ENCODE measurements at places on chromosomes 13 and 19.

DNA sequence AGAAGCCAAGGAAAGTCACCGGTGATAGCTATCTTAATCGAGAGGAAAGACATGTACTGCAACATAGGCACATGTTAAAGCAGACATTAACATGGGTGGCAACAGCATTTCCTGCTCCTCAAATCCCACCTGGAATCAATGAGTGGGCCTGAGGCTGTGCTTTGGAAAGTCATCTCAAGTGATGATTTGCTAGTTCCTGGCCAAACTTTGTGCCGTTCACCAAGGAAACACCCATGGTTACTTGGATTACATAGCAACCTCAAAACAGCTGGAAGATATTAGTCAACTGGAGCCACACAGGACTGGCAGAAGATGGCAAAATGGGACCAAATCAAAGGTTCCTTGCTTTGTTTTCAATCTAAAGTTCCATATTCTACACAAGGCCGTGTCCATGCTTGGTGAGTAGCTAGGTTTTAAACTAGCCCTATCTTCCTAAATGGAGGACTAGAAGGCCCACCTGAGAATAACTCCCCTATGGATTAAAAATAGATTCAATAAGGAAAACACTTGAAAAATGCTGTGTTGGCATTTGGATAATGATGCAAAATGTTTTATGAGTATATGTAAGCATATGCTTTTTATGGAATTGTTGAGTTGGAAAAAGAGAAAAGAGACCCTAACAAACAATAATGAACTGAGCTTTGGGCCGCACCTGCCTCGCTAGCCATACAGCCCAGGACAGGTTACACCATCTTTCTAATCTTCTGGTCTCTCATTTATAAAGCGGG lies 144.5 kb downstream of the RGCC start:
- DNase-seq, result no peak

- DNase-seq, result no peak
These were observed 26.5 kb downstream of the CD177 start for GRCh38 chr19:43380008-43380407.

DNA sequence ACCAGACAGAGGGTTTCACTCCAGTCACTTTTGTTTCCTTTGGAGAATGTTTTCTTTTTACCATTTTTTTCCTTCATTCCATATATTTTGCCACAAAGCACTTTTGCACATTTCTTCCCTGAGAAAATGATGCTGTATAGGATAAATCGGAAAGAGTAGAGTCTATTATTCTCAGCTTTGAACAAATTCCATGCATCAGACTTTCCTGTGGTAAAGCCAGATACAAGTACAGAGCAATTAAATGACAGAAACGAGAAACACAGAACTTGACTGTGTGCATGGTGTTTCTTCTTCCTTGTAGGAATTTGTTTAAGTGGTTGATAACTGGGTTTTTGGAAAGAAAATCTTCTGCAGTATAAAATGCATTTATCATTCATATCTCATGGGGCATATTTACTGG lies 107.4 kb upstream of the CSNK1A1L start:
- no peak for DNase-seq

DNA sequence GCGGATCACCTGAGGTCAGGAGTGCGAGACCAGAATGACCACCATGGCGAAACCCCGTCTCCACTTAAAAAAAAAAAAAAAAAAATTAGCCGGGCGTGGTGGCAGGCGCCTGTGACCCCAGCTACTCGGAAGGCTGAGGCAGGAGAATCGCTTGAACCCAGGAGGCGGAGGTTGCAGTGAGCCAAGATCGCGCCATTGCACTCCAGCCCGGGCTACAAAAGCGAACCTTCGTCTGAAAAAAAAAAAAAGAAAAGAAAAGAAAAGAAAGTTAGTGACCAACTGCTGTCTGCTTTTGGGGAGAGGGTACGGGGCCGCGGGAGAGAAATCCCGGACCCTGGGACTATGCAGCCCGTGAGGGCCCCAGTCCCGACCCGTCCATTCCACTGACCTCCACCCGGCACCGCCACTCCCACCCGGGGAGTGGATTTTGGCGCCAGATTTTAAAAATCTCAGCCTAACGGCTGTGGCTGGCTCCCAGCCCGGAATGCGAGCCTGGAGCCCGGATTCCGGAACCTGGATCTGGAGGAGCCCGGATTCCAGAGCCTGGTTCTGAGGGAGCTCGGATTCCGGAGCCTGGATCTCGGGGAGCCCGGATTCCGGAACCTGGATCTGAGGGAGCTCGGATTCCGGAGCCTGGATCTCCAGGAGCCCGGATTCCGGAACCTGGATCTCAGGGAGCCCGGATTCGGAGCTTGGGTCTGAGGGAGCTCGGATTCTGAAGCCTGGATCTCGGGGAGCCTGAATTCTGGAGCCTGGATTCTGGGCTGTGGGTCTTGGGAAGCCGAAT lies 6.1 kb upstream of the LMNB2 start:
- no peak for DNase-seq

DNA sequence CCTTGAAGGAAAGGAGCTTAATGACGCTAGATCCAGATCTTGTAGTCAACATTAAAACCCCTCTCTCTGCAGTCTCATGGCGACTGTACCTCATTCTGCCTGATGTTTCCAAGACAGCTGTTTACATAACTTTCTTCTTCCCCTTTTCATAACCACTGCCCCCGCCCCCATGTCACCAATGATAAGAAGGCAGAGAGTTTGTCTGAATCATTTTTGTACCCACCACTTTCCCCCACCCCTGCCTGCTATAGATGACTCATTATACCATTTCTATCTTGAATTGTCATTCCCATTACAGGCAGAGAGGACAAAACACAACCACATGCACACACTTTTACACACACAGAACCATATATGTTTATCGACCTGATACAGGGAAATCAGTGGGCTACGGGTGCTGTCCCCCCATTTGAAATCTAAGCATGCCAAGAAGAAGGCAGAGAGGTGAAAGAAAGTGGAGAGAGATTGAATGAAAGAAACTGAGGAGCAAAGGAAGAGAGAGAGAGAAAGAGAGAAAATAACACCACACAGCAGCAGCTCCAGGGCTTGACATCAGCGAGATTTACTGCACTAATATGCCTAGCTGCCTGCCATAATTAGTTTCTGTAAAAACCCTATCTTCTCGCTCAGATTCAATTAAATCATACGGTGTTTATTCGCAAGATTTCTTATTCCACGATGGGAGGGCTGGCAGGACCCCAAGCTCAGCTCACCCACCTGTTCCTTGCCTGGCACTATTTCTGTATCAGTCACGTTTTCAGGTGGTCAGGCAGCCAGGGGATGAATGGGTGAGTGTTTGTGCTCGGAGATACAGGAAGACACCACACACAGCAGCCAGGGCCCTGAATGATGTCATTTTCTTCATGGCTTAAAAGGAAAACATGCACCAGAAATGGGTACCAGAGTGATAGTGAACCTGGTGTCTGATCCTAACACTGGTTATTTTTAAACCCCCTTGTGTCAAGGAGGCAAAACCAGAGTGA lies 114.3 kb upstream of the SERP2 start:
- no peak for DNase-seq

DNA sequence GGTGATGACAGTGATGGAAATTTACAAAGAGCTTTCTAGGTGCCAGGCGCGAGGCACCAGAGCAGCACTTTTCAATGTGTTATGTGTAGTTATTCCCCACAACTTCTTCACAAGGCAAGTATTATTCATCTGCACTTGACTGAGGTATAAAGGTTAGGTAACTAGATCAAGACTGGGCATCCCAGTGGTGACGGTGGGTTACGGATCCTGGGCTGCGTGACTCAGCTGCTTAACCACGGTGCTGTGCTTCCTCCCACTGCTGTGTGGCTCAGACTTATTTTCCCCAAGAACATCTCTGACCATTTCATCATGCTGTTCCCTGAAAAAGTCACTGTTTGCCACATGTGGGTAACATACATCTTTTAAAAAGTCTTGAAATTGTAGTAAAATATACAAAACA lies 19.3 kb downstream of the EDDM13 start:
- no peak for DNase-seq

- no peak for DNase-seq
These were observed 16.6 kb downstream of the DDX39A start for GRCh38 chr19:14402332-14403144.

- DNase-seq, result peak; percentile 35
These were observed 45.8 kb downstream of the TGDS start for GRCh38 chr13:94550062-94550738.

DNA sequence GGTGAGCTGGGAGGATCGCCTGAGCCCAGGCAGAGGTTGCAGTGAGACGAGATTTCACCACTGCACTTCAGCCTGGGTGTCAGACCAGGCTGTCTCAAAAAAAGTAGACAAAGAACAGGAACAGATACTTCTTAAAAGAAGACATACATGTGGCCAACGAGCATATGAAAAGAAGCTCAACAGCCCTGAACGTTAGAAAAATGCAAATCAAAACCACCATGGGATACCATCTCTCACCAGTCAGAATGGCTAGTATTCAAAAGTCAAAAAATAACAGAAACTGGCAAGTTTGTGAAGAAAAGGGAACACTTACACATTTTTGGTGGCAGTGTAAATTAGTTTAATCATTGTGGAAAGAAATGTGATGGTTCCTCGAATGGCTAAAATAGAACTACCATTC lies 3.0 kb upstream of the LGALS14 start:
- no peak for DNase-seq

DNA sequence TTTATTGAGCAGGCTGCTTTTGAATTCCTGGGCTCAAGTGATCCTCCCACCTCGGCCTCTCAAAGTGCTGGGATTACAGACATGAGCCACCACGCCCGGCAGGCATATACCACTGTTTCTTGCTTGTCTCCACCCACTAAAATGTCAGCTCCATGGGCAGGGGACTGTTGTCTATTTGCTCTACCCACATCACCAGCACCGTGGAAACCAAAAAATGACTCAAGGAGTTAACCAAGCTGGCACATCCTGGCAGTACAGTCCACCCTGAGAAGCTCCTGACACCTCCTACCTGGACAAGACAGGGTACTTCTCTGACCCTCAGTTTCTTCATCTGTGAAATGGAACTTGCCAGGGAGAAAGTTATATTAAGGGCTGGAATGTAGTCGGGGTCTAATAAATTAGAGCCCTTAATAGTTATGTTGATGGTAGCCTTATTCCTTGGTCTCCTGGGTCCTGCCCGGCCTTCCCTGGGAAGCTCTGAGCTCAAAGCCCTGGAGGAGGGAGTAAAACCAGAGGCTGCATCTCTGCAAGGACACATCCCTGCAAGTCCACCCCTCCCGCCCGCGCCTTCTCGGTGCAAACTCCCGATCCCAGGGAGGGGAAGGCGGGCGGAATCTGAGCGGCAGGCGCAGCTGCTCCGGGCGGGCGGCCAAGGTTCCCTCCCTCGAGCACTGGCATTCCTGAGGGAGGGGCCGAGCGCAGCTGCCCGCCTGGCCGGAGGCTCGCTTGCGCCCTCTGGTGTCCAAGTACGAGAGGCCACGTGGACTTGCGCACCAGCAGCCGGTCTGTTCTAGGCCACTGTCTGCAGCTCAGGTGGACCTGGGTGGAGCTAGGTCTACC lies 14.1 kb downstream of the RDH8 start:
- peak; percentile 84 for DNase-seq

DNA sequence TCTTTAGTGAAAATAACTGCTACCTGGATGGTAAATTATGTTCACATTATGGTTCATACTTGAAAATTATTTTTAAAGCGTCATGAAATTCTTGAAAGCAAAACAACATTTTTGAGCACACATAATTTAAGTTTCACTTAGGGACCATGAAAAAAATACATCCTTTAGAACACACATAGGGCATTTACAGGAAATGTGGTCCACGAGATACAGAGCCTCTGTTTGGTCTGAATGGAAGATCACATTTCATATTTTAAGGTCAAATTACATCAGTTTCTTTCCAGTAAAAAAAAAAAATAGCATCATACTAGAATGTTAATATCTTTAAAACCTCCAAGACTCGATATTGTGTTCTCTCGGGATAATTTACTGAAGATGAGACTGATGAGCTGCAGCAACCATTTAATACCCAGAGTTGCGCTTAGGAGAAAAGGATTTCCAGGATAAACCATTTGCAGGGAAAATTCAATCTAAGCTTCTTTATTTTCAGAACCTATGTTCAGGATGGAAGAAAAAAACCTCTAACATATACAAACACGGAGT lies 720.7 kb downstream of the DIAPH3 start:
- DNase-seq, result no peak

- no peak for DNase-seq
These were observed 56.2 kb downstream of the ABCC4 start for GRCh38 chr13:95245071-95245470.

DNA sequence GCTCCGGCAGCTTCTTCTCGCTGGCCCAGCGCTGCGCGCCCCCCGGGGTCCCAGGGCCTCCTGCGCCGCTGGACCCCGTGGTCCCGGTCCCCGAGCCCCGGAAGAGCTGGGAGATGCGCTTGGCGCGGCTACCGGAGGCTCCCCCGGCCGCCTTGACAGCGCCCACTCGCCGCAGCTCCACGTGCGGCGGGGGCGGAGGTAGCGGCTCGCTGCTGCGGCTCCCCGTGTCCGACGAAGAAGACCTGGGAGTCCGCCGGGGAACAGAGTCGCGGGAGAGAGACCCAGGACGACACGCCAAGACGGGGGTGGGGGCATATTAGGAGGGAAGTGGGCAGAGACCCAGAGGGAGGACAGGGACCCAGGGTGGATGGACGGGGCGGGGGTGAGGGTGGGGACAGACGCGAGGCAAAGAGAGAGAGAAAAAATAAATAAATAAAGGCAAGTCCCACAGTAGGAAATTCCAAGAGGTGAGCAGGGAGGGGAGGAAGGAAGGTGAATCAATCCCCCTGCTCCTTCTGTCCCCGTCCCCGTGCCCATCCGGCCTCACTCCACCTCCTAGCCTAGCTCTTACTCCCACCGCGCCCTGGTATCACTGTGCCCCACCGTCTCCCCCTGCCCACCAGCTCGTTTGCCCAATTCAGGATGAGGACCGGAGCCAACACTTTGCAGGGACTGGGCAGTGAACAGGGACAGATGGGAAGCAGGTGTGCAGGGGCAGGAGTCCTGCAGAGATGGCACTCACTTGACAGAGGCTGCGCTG lies 826 bp downstream of the RASIP1 start:
- no peak for DNase-seq

DNA sequence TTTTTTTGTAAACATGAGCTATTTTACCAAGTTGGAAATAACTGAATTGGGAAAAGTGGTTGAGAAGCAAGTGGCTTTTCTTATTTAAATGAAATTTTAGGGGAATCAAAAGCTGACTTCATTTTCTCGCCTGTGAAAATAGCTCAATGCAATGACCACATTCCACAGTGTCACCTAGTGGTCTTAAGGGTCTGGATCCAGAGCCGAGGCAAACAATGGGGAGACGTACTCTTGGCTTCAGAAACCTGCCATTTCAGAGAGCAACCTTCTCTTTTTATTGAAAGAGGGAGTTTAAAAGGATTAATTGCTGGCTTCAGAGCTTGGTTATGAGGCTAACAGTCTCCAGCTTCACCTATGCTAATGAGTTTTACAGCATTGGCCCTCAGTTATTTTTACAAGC lies 39.7 kb upstream of the RXFP2 start:
- no peak for DNase-seq

DNA sequence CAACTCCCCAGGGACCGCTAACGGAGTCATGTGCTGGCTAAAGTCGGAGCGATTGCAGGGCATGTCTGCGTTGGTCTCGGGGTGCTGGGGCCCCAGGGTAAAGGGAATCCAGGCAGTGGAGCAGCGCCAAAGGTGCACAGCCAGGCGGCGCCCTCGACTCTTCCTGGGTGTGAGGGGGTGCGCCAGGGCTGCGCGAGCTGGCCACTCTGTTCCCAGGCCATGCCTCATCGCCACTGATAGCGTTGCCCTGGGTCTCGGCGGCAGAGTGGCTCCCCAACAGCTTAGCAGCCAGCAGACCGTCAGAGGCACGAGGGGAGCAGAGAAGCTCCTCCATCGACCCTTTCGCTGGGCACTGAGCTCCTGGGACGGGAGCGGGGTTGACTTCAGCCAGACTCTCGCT lies 152.7 kb downstream of the B3GLCT start:
- no peak for DNase-seq

- DNase-seq, result no peak
These were observed 76.6 kb downstream of the ZMYM2 start for GRCh38 chr13:20035130-20035529.
